ENCODE measurements at places on chromosomes 7 and 10.

- DNase-seq: no peak
Measured at GRCh38 chr7:50591098-50591479, 25.9 kb upstream of the DDC start.

- no peak for DNase-seq
Measured at GRCh38 chr7:20788420-20788990, 1.8 kb upstream of the SP8 start.

DNA sequence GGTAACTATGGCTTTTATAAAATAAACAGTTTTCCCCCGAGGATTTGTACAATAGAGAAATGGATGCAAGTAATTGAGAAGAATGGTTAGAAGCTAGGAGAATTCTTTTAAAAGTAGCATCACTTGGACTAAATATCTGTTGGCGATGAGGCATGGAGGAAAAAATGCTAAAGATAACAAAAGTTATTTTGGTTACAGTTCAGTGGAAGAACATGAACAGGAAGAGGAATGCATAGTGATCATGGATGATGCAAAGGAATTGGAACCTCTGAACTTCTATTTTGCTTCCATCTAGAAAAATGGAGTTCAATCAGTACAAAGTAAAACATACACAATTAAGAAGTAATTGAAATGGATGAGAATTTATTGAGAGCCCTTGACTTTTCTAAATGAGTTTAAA is 32.9 kb downstream of the ENTPD1 start:
- DNase-seq: no peak

DNA sequence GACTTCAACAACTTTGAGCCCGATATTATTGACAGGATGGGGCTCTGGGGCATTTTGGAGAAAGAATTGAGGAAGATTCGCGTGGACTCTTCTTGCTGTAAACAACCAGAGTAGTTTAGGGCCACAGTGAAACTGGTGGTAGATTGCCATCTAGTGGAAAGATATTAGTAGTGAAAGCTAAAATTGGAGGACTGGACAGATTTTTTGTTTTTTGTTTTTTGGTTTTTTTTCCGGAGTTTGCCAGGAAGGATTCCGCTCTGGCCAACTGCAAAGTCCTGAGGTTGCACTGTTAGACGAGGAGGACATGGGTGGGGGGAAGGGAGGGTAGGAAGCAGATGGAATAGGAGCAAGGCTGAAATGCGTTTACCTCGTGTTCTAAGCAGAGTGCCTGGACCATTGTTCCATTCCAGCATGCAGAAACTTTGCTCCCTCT is 11.7 kb downstream of the NOBOX start:
- DNase-seq: peak; percentile 61

- DNase-seq: no peak
Measured at GRCh38 chr7:143849785-143850479, 52.0 kb downstream of the TCAF1 start.
